ENCODE measurements at places on chromosomes 3 and 15.

- no peak for DNase-seq
Measured at GRCh38 chr3:51269466-51269865, 115.6 kb upstream of the MANF start.

- no peak for DNase-seq
Measured at GRCh38 chr15:48040166-48040817, 80.5 kb upstream of the SLC24A5 start.

- no peak for DNase-seq
Measured at GRCh38 chr3:194571491-194572142, 61.6 kb downstream of the TMEM44 start.

GRCh38 chr15:72809329-72809728, 25.8 kb upstream of the ADPGK start:
- no peak for DNase-seq

- DNase-seq: no peak
Measured at GRCh38 chr3:113275583-113275928, 64.2 kb downstream of the BOC start.

GRCh38 chr15:95556225-95556624, 774.3 kb upstream of the NR2F2 start:
- no peak for DNase-seq

DNA sequence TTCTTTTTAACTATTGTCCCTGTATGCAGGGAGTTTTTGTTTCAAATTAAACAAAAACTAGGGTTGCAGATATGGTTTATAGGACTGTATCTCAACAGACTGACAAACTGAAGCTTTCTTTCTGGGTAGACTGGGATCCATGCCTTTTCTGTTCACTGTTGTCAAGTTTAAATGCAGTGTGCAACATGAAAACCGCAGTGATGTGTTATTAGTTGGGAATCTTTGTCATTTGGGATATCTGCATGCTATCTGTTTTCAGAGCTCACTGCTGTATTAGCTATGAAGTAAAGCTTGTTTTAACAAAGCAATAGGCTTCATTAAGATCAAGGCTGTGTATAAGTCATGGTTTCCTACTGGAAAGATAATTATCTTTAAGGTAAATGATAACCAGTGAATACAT, 21.4 kb upstream of the MCF2L2 start:
- DNase-seq: no peak
